ENCODE measurements at places on chromosomes 11 and 22.

GRCh38 chr11:11220786-11221185 lies 132.3 kb downstream of the CSNK2A3 start:
- no peak for DNase-seq

DNA sequence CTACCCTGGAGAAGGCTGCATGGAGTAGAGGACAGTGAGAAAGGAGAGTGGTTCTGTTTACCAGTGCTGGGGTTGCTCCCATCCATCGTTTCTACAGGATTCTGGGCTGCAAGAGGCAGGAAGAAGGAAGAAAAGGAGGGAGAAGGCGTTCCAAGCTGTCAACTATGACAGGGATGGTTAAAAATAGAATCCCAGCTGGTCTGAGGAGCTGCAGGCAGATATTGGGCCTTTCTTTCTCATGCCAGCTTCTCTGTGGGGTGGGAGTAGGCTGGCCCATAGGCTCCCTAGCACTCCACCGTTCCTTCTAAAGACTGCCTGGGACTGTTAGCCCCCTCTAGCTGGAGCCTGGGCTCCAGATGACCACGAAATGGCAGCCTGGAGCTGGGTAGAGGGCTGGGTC lies 13.6 kb downstream of the CCKBR start:
- DNase-seq: no peak

GRCh38 chr11:78085972-78086371 lies 6.3 kb upstream of the NDUFC2 start:
- DNase-seq: no peak

DNA sequence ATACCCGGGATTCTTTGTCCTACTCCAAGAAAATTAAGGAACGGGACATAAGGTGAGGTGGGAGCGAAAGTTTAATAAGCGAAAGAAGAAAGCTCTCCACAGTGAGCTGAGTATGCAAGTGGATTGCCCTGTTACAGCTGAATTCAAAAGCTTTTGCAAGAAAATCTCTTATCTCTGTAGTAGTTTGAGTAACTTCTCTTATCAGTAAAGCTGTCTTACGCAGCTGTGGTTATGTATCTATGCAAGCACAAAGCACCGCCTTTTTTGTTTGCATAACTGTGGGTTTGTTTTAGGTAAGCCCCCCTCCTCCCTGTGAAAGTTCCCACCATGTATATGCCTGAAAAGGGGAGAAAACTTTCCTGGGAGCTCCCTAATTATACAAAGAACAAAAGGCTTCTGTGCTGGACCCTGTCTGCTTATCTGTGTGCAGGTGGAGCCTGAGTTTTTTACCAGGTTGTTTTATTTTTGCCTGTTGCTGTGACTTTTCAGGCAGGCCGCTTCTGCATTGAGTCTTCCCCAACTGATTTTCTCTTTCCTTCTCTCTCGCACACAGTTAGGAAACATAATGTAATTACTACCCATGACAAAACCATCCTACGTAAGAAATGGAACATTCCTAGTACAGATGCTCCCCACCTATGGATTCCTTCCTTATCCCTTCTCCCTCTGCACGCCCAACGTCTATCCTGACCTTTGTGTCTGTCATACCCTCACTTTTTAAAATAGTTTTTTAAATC lies 837 bp upstream of the PLAAT5 start:
- peak; percentile 83 for DNase-seq

GRCh38 chr22:45615364-45615763 lies 56.3 kb upstream of the ATXN10 start:
- DNase-seq: no peak

DNA sequence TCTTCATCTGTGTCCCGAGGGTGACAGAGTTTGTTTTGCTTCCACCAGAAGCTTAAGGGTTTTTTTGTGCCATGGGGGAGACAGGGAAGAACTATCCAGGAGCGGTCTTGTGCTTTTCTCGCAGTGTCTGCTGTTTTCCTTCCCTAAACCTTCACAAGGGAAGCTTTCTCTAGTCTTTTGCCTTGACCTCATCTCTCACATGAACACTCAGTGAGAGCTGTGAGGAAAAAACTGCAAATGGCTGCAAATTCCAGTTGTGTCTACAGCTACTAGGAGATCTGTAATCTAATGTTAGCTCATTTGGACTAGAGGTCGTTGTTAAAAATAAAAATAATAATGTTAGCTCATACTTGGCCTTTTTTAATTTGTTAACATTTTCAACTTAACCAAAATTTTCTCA lies 264.7 kb upstream of the SESN3 start:
- DNase-seq: no peak

DNA sequence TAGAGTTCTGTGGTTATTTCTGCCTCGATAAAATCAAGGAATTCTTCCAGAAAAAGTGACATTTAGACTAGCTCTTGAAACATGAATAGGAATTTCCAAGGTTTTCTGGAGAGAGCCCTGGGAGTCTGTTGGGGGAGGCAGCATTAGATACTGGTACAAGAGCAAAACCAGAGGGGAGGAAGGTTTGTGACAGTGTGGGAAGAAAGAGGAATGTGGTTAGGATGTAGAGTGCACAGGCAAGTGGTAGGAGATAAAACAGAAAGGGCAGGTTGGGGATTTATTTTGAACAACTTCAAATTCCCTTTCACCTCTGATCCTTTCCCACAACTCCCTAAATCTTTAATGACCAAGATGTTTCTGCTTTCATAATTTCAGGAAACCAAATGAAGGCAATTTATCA lies 588.4 kb downstream of the METTL15 start:
- no peak for DNase-seq

DNA sequence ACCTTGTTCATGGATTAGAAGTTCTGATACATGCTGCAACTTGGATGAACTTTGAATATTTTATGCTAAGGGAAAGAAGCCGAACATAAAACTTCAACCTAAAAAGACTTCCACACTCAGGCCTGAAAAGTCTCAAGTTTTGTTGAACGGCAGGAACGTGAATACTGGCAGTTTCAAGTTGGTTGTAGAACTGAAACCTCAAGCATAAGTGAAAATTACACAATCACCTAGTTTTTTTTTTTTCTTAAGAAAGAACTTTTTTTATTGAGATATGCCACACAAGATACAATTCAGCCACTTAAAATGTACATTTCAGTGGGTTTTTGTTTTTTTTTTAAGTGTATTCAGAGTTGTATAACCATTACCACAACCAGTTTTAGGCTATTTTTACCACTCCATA lies 50.8 kb upstream of the ADORA2A start:
- DNase-seq: no peak

DNA sequence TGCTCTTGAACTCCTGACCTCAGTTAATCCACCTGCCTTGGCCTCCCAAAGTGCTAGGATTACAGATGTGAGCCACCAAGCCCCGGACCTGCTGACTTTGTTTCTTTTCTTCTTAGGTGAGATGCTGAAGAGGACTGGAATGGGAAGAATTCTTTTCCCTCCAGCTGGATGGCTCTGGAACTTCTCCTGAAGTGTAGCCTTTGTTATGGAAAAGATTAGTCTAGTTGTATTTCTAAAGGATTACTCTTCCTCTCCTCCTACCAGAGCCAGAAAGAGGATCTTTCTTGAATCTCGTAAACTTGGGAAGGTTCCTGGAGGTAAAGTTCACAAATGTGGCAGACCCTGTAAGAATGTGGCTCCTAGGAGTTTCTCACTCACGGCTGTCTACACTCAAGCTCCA lies 95.4 kb upstream of the LARGE1 start:
- no peak for DNase-seq

GRCh38 chr11:110087812-110088534 lies 5.2 kb upstream of the ZC3H12C start:
- no peak for DNase-seq

- no peak for DNase-seq
Observed at GRCh38 chr11:68074584-68075352, 35.9 kb downstream of the TCIRG1 start.

GRCh38 chr11:121132211-121132976 lies 31.4 kb downstream of the TECTA start:
- no peak for DNase-seq

GRCh38 chr11:130151196-130151595 lies 8.4 kb upstream of the ST14 start:
- DNase-seq: no peak

DNA sequence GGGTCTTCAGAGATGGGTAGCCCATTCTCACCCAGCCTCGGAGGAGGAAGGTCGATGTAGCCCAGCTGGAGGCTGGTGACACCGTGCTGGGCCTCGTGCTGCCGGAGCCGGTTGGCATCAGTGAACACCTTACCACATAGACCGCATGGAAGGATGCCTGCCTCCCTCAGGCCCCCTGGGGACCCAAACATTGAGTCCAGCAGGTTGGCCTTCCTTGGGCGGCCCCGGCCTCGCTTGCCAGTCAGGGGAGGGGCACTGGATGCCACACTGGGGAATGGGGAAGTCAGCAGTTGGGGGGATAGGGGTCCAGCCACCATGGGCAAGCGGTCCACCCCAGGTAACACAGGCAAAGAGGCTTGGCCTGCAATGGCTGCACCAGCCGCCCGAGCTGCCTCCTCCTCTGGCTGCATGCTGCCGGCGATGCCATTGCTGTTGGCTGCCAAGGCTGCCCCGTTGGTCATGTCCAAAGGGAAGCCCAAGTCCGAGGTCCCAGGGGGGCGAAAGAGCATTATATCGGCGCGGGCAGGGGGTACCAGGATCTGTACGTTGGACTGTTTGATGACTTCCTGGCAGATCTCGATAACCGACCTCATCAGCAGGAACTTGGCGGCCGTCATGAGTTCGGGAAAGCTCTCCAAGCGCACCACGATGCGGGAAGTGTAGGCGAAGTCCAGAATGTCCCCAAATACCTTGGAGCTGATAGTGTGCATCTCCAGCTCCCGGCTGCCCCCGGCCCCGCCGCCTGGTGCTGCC lies 1.4 kb downstream of the PATZ1 start:
- peak; percentile 49 for DNase-seq

DNA sequence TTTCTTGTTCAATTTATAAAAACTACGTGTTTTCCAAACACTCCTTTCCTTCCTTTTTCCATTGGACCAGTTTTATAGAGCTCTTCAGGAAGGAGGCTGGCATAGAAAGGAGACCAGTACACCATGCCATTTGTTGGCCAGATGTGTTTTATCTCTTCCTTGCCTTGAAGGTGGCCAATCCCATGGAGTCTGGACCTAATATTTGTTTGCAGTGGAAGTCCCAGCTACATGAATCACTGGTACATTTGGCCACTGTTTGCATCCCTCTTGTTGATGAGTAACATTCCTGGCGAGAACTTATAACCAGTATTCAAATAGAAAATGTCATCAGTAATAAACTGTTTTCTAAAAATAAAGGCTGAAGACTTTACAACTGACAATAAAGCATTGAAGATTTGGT lies 110.2 kb downstream of the ANO3 start:
- DNase-seq: no peak

GRCh38 chr11:72614381-72614780 lies 59.8 kb downstream of the PDE2A start:
- no peak for DNase-seq

DNA sequence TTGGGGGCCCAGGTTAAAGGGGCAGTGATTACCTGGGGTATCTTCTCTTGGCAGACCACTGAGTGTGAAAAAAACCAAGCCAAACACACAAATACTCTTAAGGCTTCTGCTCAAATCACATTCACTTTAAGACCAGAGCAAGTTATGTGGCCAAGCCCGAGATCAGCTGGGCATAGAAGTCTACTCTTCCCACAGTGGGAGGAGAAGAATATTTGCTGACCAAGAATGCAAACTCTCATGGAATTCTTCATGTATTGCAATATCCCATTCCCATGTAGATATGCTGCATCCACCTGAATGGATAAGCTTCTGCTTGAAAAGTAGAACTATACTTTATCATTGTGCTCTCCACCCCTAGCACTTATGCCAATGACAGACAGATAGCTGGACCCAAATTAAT lies 37.1 kb upstream of the C11orf87 start:
- DNase-seq: no peak
